ENCODE measurements at places on chromosomes 16 and 17. TPM values are rescaled to one million over a fixed set of nuclear protein-coding genes. Genes with fewer than 3 reads are reported as not detected.

- no peaks in the 10 kb centered on the region for H3K27me3 ChIP-seq
- no peak overlapping the region for H3K4me3 ChIP-seq
- peaks cover 19% of the 10 kb centered on the region for H3K36me3 ChIP-seq
- DNase-seq = no peak
- H3K27ac ChIP-seq = no peak overlapping the region
- peaks cover 10% of the 10 kb centered on the region for H3K4me1 ChIP-seq
Measured at GRCh38 chr17:75634754-75635609, 1.7 kb downstream of the SMIM5 start.

DNA sequence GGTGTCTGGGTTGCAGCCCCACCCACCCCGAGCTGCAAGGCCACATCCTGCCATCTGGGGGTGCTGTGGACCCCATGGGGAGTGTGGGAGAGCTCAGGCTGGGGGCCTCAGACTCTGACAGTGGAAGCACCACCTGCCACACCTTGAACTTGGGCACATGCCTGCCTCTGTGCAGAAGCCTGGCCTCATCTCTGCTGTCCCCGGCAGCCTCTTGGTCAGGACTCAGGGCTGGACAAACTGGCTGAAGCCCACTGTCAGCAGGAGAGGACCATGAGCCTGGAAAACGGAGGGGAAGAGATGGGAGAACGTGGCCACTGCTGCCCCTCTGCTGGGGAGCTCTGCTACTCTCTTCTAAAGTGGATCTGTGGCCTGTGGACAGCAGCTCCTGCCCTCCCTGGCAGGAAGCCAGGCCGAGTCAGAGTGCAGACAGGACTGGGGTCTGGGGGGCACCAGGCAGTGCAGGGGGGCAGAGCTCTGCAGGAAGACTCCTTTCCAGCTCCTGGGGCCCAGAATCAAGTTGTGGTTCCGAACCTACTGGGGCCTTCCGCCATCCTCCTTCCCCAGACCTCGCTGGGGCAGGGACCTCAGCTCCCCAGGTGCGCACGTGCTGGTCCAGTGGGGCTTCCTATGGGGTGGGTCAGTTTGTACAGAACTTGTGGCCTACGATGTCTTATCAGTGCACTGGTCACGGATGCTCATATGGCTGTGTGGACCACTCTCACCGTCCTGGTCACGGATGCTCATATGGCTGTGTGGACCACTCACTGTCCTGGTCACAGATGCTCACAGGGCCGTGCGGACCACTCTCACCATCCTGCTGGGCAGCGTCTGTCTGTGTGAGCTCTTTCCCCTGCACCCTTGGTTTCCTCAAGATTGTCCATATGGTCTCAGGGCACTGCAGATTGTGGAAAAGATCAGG, 207.7 kb downstream of the LAT start:
- no peaks in the 10 kb centered on the region for H3K4me1 ChIP-seq
- no peaks in the 10 kb centered on the region for H3K36me3 ChIP-seq
- no peak overlapping the region for H3K27ac ChIP-seq
- no peak for DNase-seq

DNA sequence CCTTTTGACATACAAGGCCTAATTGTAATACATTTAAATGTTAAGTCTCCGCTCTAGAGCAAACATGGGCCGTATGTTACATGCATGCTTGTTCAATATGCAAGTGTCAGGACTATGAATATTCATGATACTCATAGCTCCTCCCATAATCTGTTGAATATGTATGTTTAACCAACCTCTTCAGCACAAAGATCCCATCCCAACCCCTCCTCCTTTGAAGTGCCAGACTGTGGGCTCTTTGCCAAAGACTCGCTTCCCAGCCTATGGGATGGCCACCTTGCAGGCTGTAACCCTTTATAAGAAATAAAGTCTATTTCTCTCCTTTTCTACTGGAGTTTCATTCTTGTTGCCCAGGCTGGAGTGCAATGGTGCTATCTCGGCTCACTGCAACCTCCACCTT, 156.2 kb downstream of the ABCC12 start:
- H3K27me3 ChIP-seq = no peaks in the 10 kb centered on the region
- H3K4me1 ChIP-seq = peaks cover 6% of the 10 kb centered on the region
- no peak overlapping the region for H3K4me3 ChIP-seq

DNA sequence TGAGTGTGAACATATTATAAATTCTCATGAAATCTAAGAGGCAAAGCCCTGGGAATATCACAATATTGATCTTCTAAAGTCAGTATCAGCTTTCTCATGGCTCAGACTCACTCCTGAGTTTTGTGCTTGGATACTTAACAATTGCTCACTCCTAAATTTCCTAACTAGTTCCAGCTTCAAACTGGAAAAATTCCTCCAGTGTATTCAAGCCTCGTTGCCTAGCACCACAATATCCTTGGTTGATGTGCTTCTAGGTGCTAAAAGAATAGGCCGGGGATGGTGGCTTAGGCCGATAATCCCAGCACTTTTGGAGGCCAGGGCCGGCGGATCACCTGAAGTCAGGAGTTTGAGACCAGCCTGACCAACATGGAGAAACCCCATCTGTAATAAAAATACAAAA, 62.5 kb downstream of the XYLT1 start:
- no peak for DNase-seq
- no peak overlapping the region for H3K27ac ChIP-seq
- no peaks in the 10 kb centered on the region for H3K27me3 ChIP-seq
- no peaks in the 10 kb centered on the region for H3K36me3 ChIP-seq
- H3K4me1 ChIP-seq = no peaks in the 10 kb centered on the region

The ZP2 gene
- total RNA-seq = not detected

All from MCF 10A (cell line).